Calu3 (cell line): ENCODE measurements at places on chromosomes 16 and 17. TPM values are rescaled to one million over a fixed set of nuclear protein-coding genes. Genes with fewer than 3 reads are reported as not detected.

VPS9D1 gene
- 26.7 and 28.2 TPM in 2 replicates for total RNA-seq

HYDIN gene
- total RNA-seq = 2.9 and 3.8 TPM in 2 replicates

ADAD2 gene
- total RNA-seq = not detected in 2 replicates

C17orf78 gene
- not detected in 2 replicates for total RNA-seq

ENO3 gene
- 12.3 and 12.9 TPM in 2 replicates for total RNA-seq

ARHGAP27 gene
- 104 and 125 TPM in 2 replicates for total RNA-seq

DNA sequence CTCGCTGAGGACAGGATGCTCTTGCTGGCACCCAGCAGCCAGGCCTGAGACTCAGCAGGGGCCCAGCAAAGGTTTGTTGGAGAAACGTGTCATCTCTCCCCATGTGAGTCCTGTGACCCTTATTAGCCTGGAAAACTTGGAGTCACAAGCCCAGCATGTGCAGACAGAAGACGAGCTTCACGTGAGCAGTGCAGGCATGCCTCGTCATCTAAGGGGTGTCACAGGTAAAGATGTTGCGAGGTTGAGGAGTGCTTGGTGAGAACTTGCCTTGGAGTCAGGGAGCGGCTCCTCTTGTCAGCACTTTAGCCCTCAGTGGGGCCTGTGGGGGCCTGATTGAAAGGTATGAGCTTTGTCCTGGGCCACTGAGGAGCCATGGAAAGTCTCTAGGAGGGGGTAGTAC, 2.1 kb upstream of the CTRL start:
- DNase-seq = no peak

- DNase-seq = no peak
Observed at GRCh38 chr17:65553646-65554552, 7.5 kb downstream of the AXIN2 start.

GRCh38 chr17:35930211-35931065, at the start of gene RDM1:
RDM1 (minus strand) TSS chr17:35930773; CDS start chr17:35930727, 46 bp downstream.
- peak; percentile 91 for DNase-seq

GRCh38 chr17:10875430-10875851, 37.6 kb upstream of the PIRT start:
- peak; percentile 1 for DNase-seq

DNA sequence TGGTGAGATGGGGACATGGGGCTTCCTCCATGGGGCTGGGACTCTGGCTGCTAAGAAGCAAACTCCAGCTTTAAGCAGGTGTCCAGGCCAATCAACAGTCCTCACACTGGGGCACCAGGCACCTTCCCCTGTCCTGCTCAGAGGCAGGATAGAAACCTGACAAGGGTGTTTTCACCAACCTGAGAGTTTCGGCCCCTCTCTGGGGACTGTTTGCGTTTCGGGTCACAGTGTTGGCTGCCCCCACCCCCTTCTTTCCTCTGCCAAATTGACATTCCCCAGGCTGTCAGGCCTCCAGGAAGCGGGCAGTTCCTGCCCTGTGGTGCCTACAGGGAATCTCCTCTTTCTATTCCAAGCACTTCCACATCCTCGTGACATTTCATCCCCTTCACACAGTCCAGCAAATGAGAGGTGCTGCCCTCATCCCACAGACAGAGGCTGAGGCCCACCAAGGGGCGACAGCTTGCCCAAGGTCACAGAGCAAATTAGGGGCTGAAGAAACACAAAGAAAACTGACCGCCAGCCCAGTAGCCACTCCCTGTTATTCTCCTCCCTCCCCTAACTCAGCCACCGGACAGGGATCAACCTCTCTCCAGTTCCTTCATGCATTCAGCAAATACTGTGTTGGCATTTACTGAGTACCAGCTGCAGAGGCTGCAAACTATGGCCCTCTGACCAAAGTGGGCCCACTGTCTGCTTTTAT, 38.0 kb downstream of the MMP15 start:
- no peak for DNase-seq

GRCh38 chr16:28081391-28081968, 18.0 kb upstream of the GSG1L start:
- no peak for DNase-seq

GRCh38 chr17:47223460-47223859, 14.3 kb downstream of the MYL4 start:
- no peak for DNase-seq

GRCh38 chr17:48549914-48550501, 5.1 kb upstream of the HOXB2 start:
- DNase-seq = peak; percentile 38

DNA sequence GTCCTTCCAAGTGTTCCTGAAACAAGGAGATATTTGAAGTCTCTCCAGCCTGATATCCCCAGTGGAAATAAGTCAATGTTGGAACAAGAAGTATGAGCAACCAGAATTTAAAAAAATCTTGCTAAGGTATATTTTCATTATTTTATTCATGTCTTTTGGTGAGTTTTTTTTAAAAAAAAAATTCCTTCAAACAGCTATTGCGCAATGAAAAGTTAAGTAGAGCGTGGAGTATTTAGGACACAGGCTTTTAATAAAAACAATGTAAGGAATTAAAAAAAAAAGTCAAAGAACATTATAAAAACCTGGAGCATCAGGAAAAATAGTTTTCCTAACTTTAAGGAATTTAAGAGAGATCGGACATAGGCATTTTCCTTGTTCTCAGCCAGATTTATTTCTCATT, 940.4 kb downstream of the KCNJ2 start:
- no peak for DNase-seq

GRCh38 chr16:2166263-2167067, 10.9 kb downstream of the TRAF7 start:
- no peak for DNase-seq

DNA sequence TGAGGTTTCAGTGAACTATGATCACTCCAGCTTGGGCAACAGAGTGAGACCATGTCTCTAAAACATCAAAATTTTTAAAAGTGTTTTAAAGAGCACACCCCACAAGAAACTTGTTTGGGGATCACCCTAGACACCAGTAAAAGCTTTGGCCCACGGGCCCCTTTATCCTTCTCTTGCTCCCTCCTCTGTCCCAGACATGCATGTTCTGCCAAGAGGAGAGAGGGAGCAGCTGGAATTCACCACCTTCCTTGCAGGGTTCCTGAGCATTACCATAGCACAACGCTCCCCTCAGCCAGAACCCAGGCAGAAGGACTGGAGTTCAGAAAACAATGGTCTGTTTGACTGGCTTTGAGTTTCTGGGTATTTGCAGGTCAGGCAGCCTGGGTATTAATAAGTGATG, 214.3 kb upstream of the CDH5 start:
- DNase-seq = no peak

DNA sequence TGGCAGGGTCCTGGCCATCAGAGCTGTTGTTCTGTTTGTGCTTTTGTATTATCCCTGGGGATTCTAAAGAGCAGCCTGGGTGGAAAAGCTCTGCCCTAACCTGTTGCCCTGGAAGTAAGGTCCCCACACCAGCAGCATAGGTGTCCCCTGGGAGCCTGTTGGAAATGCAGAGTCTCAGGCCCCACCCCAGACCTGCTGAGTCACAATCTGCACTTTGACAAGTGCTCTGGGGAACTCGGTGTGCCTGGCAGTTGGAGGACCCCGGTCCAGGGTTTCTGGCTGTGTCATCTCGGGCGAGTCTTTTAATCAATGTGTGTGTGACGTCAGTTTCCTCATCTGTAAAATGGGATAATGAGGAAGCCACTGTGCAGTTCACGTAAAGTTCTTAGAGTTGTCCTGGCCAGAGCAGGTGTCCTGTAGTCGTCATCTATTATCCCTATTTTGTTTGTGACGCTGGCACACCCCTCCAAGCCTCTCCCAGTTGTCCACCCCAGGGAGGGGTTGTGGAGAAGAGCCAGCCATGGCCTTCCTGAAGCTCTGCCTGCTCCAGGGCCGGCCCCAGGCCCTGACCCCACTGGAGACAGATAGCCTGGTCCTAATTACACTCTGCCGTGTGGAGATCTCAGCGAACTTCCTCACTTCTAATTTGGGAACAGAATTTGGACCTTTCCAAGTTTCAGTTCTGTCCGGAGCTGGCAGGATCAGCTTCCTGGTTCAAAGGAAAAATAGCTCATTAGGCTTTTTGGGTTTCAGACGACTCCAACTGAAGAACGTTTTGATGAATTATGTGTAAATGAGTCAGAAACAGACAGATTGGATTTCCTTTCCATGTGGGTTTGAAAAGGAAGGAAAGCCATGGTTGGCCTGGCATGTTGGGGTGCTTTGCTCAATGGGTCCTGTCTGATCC, 295.7 kb upstream of the FOXF1 start:
- DNase-seq = no peak

GRCh38 chr17:12691173-12691572, 25.5 kb downstream of the MYOCD start:
- DNase-seq = no peak

GRCh38 chr16:79267781-79268180, 332.8 kb downstream of the MAF start:
- no peak for DNase-seq

DNA sequence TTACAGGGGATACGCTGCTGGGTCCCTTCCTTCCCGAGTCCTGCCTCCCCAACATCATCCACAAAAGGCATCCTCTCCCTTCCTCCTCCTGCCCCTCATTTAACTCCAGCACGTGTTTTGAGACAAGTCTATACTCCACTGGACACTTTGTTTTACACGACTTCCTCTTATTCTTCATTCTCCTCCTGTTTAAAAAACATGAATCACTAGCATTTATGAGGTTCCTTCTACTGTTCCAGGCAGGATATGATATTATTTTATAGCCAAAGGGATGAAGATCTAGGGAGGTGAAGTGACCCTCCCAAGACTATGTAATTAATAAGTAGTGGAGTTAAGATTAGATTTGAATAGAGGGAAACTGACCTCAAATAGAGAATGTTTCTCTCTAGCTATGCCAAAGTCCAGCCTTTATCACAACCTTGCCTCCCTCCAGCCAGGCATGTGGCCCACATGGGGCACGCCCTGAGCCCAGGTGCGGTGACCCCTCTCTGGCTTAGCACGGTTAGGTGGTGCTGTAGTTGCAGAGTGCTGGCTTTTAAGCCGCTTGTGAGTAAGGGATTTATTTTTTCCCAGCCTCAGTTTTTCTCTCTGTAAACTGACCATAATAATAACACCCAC, 1.3 kb upstream of the HSD17B2 start:
- DNase-seq = no peak

- DNase-seq = no peak
Observed at GRCh38 chr16:12903407-12904328, 2.3 kb downstream of the SHISA9 start.

GRCh38 chr16:15647294-15648014, 2.6 kb upstream of the NDE1 start:
- DNase-seq = no peak

- no peak for DNase-seq
Observed at GRCh38 chr17:47797797-47798196, 23.8 kb downstream of the OSBPL7 start.

DNA sequence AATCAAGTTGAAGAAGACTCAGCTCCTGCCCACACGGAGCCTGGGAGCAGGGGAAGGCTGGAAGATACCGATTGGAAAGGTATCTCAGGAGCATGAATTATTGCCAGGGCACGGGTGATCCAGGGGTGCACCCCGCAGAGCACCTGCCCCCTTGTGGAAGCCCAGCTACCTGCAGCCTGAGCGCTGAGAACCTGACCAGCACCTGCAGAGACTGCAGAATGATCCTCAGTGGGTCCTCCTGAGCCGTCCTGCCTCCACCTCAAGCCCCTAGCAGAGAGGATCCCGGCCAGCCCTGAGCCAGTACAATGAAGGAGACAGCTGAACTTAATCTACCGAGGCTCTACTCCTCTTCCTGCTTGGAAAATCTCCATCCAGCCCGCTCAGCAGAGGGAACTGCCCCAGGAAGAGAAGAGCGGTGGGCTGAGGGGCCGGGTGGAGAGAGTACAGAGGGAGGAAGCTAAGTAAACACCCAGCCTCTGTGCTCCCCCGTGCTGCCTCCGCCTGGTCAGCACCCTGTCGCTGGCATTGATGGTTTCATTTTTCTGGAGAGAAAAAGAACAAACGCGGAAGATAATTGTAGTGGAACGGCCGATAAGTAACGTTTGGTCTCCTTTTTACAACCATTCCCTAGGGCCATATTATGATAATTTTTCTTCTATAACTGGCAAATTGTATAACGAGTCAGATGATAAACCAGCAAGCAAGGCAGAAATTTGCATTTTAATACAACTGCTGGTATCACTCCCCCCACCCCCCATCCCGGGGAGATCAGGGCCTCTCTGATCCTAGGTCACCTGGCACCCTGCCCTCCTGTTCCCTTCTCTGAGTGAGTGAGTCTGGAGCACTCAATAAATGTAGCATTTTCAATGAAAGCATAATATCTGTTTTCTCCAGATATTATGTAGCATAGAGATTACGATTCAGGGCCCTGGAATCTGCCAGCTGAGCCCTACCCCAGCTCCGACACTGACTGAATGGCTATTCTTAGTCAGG, 204.5 kb upstream of the RPL38 start:
- peak; percentile 81 for DNase-seq

GRCh38 chr16:57479976-57480753, 6.1 kb downstream of the DOK4 start:
- DNase-seq = peak; percentile 88

DNA sequence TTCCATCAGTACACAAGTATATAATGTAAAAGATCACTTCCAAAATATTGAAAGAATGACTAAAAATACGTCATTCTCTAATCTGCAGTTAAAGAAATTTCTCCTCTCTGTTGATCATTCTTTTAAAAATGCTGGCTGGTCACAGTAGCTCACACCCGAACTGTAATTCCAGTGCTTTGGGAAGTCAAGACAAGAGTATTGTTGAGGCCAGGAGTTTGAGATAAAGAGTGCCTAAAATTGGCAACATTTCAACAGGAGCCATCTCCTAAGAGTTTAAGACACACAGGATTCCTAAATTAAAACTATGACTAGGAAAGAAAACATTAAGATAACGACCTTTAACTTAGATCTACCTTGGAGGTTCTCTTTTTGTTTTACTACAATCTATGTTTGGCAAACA, 4.5 kb upstream of the USP32 start:
- DNase-seq = no peak

DNA sequence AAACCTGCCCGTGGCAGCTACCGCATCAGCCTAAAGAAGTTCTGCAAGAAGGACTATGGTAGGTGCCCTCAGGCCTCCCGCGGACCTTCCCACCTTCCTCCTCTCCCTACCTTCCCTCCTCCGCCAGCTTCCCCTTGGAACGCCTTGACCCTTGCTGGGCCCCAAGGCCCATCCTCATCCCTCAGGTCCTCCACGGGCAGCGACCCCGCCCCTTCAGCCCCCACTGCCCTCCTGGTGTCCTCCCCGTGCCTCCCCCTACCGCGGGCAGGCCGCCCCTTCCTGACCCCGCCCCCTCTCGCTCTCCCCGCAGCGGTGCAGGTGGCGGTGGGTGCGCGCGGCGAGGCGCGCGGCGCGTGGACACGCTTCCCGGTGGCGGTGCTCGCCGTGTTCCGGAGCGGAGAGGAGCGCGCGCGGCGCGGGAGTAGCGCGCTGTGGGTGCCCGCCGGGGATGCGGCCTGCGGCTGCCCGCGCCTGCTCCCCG, 1.4 kb upstream of the TBC1D24 start:
- DNase-seq = no peak

- no peak for DNase-seq
Observed at GRCh38 chr16:12092544-12092921, 116.0 kb downstream of the SNX29 start.

GRCh38 chr16:82439678-82440293, 187.0 kb upstream of the CDH13 start:
- peak; percentile 32 for DNase-seq
